ENCODE measurements at places on chromosomes 16 and 17.

- peak; percentile 48 for DNase-seq
These were observed 22.1 kb downstream of the SOX8 start for GRCh38 chr16:1003391-1004347.

DNA sequence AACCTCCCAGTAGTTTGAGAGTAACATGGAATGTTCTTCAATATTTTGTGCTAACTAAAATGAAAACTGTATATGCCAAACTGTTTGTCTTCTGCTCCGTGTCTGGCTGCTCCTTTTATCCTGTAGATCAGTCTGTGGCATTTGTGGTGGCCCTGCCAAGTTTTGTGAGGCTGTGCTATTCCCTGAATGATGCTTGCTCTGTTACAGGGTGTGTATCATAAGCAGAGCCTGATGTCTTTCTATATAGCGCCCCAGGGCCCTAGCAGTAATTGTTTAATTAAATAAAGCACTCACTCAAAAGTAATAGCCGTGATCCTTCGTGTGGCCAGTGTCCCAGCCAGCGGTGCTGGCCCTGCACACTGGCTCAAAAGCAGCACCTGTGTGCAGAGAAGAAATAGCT, 27.8 kb upstream of the NAT9 start:
- DNase-seq: no peak

GRCh38 chr17:16911141-16911937, 60.6 kb downstream of the TNFRSF13B start:
- DNase-seq: no peak

DNA sequence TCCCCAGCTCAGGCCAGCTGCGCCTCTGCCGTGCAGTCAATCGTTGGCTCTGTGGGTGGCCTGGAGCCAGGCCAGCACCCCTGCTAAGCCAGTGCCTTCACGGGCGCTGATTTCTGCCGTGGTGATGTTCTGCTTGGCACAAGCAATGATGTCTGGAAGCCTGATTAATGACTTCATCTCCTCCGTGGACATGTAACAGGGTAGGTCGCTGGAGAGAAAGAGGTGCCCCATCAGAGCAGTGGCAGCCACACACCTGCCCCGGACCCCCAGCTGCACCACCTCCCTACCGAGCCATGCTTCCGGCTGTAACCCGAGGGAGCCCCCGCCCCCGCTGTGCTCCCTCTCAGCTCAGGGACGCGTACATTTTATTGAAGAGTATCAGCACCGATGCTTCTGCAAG, 1.9 kb downstream of the ARL16 start:
- no peak for DNase-seq

DNA sequence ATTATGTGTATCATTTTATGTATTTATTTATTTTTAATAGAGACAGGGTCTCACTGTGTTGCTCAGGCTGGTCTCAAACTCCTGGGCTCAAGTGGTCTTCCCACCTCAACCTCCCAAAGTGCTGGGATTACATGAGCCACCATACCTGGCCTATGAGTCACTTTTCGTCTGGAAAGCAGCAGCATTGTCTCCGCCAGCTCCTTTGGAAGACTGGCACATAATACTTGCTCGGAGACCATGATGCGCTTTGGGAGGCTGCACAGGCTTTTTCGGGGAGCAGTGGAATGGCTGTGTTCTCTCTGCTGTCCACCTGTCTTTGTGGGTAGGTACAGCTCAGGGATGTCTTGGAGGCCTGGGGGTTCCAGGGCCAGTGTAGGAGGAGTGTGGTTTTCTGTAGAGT, 102.2 kb downstream of the AATF start:
- DNase-seq: no peak

DNA sequence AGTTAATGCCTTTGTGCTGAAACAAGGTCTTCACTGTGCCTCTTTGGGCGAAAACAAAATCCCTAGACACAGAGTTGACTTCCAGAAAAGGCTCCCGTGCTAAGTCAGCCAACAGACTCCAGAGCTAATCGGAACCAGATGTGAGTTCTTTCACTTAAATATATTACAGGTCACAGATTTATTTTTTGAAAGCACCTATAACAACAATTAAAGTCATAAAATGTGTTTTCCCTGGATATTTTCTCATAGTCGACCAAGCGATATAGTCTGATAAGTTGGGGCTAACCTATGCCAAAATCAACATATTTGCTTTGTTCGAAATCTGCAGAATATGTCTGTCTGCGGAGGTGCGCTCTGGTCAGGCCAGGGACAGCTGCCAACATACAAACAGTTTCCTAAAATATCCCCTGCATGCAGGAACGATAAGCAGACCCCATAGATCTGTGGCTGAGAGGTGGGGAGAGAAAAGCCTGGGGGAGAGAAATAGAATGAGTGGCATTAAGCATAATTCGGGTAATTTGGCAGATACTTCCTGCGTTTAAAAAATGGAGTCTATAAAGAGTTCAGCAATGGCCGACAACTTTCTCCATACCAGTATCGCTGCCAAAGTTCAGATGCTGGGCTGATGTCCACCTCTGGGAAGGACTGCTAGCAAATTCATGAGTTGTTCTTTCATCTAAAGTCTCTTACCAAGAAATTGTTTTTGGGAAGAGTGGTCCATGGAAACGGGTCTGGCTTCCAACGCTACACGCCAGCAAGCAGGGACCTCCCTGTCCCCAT, 50.8 kb upstream of the MYH10 start:
- no peak for DNase-seq
